ENCODE measurements at places on chromosomes 3 and 15.

GRCh38 chr15:72827226-72827625 lies 43.7 kb upstream of the ADPGK start:
- no peak for DNase-seq

- DNase-seq = peak; percentile 55
Observed at GRCh38 chr3:13391308-13391707, 28.8 kb downstream of the NUP210 start.

DNA sequence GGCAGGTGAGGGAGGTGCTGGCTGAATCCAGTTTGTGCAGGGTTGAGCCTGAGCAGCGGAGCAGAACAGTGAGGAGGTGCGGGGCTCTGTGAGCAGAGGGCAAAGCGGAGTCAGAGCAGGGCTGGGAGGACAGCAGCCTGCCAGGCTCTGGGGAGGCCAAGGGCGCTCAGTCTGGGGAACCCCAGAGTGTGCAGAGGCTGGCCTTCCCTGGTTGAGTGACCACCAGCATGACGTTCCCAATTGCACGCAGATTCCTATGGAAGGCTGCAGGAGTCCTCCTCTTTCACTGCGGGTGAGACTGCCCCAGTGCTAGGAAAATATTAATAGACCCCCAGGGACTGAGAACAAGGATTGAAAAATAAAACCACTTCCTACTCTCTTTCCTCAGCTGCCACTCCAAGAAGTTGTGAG lies 13.2 kb downstream of the MRAS start:
- no peak for DNase-seq

DNA sequence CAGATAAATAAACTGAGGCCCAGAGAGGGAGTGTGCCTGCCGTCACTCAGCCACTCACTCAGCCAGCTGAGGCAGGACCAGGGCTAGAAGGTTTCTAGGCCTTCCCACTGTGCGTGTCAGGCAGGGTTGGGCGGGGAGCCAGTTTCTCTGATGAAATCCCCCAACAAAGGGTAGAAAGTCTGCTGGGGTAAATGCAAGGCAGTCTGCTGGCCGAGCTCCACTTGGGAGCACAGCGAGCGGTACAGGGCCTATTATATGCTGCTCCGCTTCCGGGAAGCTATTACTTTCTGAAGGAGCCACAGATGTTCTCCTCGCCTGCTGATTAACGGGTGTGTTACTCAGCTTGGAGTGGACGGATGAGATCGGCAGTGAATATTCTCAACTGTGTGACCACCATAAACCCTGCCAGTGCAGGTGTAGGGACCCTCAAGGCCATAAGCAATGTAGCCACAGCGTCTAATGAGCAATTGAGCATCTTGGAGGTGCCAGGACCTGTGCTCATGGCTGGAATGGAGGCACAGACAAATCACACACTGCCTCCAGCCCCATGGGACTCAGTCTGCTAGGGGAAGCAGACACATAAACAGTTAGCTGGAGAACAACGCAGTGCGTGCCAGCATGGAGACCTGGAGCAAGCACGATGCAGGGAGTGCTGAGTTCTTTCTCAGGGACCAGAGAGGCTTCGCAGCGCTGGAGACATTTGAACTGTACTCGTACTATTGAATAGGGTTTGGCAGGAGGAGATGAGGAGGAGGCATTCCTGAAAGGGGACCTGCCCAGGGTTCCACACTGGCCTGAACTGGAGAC lies 42.1 kb downstream of the CORO2B start:
- no peak for DNase-seq

DNA sequence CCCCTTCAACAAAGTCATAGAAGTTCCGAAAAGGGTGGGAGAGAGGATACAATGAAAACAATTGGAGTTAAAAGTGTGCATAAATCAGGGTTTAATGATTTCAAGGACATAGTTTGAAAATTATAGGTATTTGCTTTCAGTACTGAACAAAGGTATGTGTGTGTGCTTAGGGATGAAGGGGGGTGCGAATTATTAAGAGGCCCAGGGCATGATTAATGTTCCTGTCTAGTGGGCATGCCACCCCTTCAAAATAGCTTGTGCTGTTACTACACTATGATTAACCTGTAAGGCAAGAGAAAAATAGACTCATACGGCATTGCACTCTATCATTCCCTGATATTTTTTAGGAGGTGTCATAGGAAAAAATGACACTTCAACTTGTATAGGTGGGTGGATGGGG lies 731.6 kb downstream of the NAALADL2 start:
- no peak for DNase-seq

GRCh38 chr3:71978150-71978721 lies 193.3 kb upstream of the PROK2 start:
- DNase-seq = no peak

GRCh38 chr3:14508966-14509795 lies 31.0 kb downstream of the GRIP2 start:
- DNase-seq = peak; percentile 77

DNA sequence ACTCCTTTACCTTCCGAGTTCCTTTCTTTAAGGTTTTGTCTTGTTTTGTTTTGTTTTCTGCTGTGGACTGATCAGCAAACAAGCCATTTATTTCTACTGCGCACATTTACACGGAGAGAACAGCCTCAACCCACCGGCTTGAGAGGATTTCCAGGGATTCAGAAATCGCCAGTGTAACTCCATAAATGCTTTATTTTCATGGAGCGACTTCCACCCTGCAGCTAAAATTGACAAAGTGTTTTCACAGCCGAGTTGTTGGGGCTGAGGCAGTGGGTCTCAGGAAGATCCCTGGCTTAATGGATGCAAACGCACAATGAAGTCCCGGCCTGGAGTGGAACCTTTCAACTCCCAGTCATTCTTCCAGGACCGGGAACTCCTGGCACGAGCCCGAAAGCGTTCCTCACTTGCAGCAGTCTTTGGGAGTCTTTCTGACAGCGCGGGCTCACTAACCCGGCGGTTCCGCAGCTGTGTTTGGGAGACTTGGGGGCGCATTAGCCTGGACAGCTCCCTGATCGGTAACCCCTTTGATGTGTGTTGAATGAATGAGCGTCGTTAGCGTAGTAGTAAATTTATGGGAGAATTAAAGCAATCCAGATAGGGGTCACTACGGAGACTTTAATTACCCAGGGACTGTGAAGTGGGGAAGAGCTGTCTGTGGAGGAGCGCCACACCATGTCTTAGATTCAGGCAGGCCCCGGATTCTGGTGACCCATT lies 785 bp upstream of the MYRIP start:
- no peak for DNase-seq

GRCh38 chr3:122615303-122615702 lies 37.9 kb downstream of the PARP15 start:
- DNase-seq = no peak

DNA sequence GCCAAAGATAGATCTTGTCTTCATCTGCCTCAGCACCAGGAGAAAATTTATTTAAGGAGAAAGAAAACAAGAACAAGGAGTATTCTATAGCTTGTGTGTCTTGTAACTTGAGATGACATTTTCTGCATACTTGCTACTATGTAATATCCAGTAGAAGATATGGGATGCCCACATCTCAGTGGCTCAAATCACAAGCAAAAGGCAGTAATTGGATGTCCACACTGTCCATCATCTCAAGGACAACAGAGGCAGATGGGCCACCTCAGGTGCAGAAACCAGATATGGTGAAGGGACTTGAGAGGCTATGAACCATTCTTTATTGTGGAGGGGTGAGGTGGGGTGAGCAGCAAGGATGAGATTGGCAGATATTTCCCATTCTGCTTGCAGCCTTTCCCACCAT lies 309.0 kb downstream of the GBE1 start:
- DNase-seq = no peak

DNA sequence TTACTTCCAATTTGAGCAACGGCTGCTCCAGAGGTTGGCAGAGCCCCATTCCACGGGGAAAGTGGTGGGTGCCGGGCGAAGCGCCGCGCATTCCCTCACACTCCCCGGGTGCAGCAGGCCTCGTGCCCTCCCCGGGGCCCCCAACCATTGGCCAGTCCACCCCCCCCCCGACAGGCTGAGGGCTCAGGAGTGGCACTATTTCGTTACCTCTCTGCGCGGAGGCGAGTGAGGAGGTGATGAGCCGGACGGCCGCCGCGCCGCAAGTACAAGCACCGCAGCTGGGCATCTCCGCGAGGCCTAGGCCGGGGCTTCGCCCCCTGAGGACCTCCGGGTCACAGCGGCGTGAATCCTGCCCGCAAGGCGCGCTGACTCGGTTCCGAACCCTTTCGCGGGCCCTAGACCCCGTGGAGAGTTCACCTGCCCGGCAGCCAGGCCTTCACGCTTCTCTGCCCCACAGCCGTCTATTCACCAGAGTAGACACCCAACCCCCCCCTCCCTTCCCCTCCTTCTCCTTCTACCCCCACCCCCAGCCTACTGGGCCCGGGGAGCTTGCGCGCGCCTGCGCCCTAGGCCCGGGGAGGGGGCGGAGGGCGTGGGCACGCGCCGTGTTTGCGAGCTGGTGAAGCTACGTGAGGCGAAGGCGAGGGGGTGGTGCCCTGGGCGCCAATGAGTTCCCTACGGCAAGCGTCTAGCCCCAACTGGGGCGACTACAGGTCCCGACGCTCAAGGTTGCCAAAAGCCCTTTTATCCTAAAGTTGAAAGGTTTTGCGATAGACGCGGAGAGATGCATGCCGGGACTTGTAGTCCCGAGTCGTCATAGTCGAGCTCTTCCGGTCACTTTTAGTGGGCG lies at the start of gene CLPX:
Gene CLPX (minus strand): TSS at position 475 of the 850 bp plus-strand sequence. CDS start 189 bp downstream, at position 286.
- peak; percentile 98 for DNase-seq

DNA sequence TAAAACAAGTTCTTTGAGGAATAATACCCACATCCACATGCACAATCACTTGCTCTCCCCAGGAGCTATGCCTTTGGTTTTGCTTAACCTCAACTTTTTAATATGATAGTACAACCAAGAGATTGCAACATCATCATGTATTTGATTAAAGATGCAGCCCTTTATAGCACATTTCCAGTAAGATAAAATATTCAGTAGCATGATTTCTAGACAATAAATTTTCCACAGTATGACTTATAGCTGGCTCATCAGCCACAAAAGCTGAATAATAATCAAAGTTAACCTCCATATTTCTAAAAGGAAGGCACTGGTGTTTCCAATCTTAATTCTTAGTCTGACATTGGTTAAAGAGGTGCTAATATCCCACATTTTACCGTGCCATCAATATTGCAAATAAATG lies 622.5 kb downstream of the TBL1XR1 start:
- no peak for DNase-seq

DNA sequence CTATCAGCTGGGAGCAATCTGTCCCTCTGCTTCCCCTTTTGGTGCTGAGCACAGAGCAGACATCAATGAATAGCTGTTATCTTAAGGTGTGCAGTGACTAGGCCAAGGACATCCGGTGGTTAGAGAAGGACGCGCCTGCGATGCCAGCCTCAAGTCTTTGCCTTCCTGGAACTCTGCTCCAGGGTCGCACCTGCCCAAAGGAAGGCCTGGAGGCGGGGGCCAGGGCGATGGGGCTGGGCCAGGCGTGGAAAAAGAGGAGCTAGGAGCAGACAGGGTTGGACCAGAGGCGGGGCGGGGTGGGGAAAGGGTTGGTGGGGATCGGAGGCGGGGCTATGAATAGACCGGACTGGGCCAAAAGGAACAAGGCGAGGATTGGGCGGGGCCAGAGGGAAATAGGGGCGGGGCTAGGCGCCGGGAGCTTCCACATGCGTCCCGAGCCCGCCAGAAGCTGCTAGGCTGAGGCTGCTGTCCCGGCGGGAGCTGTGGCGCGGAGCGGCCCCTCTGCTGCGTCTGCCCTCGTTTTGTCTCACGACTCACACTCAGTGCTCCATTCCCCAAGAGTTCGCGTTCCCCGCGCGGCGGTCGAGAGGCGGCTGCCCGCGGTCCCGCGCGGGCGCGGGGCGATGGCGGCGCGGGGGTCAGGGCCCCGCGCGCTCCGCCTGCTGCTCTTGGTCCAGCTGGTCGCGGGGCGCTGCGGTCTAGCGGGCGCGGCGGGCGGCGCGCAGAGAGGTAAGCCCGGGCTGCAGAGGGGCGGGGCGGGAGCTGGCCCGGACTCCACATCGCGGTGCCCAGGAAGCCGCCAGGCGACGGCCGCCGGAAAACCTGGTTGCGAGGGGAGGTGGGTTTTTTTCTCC lies at the start of gene CHRNA5:
Gene CHRNA5 (plus strand): TSS at position 424 of the 854 bp plus-strand sequence. CDS start 200 bp downstream, at position 624.
- DNase-seq = peak; percentile 64

DNA sequence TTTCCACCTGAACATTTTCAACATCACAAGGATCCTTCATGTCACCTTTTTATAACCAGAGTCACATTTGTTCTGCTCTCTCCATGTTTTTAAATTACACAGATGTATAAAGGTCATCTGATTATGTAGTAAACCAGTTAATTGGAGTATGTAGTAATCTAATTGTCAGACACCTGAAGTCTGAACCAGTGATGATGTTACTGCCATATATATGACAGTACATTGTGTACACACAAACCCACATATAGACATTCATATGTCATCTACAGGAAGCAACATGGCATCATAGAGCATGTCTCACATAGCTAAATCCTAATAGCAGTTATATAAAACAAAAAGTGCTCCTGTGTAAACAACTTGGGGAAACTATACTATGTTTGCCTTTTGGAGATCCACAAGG lies 95.9 kb upstream of the PRR23C start:
- no peak for DNase-seq

- DNase-seq = no peak
Observed at GRCh38 chr15:38819387-38819950, 254.9 kb upstream of the RASGRP1 start.

DNA sequence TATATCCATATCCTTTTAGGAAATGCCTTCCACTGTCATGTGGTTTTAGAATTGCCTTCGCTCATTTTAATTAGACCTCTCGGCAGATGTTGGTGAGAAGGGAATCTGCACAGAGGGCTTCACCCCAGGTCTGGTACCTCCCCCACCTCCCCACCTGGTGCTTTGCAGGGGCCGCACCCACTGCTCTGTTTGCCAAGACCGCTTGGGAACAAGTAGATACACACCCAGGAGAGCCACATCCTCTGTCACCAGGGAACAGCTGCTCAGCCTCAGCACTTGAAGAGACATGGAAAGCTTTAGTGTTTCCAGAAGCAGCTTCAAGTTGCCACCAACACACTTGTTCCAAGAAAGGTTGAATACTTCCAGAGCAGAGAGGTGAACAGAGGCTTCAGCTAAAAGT lies 21.8 kb downstream of the LRRC31 start:
- no peak for DNase-seq

DNA sequence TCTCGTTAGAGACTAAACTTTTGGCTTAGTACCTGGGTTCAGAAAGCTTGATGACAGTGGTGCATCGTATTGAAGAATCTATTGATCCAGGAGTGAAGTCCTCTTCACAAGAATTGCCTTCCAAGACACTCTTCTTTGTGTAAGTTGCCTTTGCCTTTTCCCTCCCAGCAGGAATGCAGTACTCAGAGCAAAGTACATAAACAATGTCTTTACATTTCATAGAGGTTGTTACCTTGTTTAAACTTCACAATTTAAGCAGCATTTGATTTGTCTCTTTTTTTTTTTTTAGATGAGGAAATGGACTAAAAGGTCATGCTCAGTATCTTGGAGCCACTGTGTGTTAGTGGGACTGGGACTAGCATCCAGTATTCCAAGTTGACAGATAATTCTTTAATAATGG lies 9.9 kb downstream of the RAB7A start:
- DNase-seq = no peak
